Sigmoid colon (tissue), 7 donors: ENCODE measurements at places on chromosomes 4 and X. TPM values are rescaled to one million over a fixed set of nuclear protein-coding genes. Genes with fewer than 3 reads are reported as not detected.
A peak's percentile ranks its signal among the peaks of the same experiment; 100 is the strongest.

The GC gene
- total RNA-seq: not detected

The SPP1 gene
- total RNA-seq: 30.4 TPM

The TMPRSS11A gene
- total RNA-seq: not detected

The YIPF6 gene
- 21.9 TPM for total RNA-seq

The ASMT gene
- total RNA-seq: not detected

The MAOA gene
- total RNA-seq: 208 TPM

The PGM2 gene
- total RNA-seq: 37.1 TPM

The IL2RG gene
- not detected for total RNA-seq

The PPP1R3F gene
- total RNA-seq: 13.7 TPM

DNA sequence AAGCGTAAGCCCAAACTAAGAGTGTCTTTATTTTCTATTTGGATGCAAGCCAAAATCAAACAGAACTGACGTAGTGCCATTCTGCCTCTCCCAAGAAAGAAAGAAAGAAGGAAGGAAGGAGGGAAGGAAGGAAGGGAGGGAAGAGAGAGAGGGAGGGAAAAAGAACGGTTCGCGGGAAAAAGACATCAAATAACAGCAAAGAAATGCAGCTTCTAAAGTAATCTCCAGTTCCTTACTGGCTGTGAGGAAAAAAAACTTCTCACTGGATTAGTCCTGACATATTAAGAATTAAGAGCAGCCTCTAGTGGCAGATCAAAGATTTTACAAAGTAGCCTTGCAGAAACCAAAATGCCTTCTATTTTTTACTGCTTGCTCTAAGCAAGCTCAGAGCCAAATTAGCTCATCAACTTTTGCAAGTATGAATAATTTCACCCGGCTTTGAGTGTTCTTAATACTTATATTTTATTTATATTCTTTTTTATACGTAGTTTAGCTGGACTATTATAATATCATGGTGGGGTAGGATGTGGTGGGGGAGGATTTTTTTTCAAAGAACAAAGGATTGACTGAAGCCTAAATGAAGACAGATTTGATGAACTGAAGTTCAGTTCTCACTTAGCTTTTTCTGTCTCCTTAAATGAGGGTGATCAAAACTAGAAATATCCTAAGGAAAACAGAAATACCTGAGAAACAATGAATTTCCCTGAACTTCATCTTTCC is 36.6 kb downstream of the PITX2 start:
- DNase-seq: no peak

- no peak for DNase-seq
Measured at GRCh38 chr4:7206385-7206784, 14.0 kb downstream of the SORCS2 start.

GRCh38 chrX:50941638-50942037 is 31.1 kb downstream of the BMP15 start:
- DNase-seq: no peak

DNA sequence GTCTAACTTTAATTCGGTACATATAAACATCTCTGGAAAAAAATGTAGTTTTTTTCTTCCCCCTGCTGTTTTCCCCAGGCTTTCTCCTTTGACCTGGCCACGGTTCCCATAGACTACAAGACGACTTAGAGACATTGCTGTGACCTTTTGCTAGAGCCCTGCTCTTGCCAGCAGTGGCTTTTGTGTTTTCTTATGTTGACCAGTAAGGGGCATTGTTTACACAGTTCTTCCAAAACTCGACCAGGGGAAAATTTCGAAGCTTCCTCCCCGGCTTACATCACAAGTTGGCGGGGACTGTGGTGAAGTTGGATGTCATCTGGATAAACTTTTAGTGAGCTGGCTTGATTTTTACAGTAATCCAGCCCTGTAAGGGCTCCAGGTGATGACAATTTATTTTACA is 9.3 kb downstream of the CCDC160 start:
- no peak for DNase-seq

GRCh38 chrX:346034-346813 is 27.6 kb upstream of the GTPBP6 start:
- DNase-seq: peak; percentile 49

DNA sequence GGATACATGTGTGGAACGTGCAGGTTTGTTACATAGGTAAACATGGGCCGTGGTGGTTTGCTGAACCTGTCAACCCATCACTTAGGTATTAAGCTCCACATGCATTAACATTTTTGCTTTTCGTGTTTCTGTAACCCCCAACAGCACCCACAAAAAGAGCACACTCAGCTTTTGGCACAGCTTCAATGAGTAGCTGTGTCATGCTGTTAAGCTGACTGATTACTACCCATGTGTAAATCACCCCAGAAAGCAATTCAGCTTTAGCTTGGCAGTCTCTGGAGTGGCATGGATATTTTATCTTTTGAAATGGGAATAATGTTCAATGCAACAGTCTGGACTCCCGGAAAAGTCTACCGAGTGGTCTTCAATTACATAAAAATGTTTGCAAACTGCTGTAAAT is 734.3 kb downstream of the STIM2 start:
- DNase-seq: no peak

DNA sequence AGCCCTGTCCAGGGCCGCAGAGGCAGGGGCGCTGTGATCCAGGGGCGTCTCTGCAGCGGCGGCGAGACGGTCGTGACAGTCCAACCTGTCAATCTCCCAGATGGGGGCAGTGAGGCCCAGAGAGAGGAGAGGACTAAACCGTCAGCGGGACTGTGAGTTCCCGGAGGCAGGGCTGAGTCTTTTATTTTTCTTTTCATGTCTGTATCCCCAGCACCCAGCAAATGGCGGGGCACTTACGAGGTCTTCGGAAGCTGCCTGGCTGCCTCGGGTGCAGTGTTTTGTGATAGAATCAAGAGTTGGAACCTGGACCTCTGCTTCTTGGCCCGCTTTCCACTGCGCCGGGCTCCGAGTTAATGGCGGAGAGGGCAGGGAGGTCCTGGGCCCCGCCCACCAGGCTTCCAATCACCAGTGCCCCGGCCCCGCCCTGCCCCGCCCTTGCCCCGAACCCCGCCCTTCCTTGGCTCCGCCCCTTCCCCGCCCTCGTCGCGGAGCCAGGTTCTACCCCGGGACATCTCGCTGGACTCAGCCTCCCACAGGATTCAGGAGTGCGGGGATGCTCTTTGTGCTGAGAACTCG is 35.3 kb upstream of the GRPEL1 start:
- DNase-seq: peak; percentile 95

GRCh38 chrX:51420610-51421009 is 75.8 kb downstream of the NUDT11 start:
- DNase-seq: no peak

DNA sequence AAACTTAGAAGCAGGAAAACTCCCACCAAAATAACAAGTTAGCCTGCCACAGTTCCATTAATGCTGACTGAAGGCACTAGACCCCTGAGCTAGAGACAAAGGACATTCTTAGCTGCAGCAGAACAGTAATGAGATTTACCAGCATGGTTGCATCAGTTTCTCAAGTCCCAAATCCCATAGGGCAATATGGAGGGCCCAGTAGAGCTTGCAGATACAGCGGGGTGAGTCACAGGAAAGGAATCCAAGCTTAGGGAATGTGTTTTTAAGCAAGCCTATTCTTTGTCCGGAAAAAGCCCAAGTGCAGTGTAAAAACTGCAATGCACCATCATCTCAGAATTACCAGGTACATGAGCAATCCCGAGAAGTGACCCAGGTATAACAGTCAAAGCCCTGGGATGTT is 51.3 kb upstream of the EXOC1L start:
- no peak for DNase-seq

GRCh38 chr4:84751707-84752106 is 168.8 kb downstream of the CDS1 start:
- DNase-seq: no peak

GRCh38 chrX:1803741-1804140 is 188.9 kb downstream of the ASMT start:
- DNase-seq: no peak

GRCh38 chrX:124497386-124497785 is 151.0 kb downstream of the SH2D1A start:
- DNase-seq: no peak

DNA sequence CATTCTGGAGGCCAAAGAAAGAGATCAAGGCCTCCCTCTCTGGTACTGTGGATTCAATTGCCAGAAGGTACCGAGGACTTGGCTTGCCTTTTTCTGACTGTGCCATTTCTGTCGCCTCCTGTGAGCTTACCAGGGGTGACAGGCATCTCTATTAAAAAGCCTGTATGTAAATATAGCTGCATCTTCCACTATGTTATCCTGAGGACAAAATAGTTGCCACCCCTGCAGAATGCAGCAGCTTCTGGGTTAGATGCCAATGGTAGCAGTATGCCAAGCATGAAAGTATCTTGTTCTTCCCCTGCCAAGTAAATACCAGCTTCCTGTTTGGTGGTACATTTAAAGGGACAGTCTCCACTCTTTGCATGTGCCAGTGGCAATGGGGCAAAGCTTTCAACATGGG is 10.7 kb downstream of the TRPC5OS start:
- no peak for DNase-seq

DNA sequence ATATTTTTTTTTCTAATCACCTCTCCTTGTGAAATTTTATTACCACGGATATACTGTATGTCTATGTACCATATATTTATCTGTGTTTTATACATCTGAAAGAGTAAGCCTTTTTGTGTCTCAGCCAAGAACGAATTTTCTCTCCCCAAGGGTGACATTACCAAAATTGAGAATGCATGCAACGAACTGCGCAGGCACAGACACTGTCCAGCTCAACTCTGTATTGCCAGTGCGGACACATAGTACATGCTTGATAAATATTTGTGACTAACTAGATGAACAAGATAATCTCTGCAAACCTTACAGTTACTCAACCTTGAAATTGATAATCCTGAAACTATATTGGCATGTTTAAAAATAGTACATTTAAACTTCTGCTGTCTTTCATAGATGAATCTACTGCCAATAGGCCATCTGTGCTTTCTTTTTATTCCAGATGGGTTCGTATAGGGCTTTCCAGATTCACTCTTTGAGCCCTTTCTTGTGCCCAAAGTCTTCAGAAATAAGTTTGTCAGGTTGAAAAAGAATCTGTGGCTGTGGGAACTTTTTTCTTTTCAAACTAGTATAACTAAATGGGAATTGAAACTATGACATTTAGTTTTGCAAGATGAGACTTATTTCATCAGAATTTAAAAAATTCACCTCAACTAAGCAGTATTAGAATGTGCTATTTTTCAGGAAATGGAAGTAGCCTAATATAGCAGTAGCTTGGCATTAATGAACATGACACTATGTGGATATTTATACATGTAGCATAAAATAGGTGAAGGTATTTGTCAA is 38.9 kb downstream of the DTHD1 start:
- no peak for DNase-seq

DNA sequence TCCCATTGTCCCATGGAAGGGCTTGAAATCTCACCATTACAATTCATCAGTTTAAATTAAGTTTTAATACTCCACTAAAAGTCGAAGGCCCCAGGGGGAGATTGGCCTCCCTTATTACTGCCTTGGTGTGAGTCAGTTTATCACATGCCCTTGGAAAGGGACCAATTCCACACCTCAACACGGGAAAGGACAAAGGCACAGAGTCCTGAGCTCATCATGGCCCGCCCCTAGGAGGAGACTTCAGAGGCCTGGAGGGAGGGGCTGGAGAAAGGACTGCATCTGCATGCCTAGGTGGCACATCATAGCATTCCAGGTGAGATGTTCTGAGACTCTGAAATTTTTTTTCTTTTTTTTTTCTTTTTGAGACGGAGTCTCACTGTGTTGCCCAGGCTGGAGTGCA is 2.8 kb upstream of the SEL1L3 start:
- no peak for DNase-seq

GRCh38 chrX:69136546-69137331 is 28.5 kb downstream of the PJA1 start:
- peak; percentile 68 for DNase-seq

DNA sequence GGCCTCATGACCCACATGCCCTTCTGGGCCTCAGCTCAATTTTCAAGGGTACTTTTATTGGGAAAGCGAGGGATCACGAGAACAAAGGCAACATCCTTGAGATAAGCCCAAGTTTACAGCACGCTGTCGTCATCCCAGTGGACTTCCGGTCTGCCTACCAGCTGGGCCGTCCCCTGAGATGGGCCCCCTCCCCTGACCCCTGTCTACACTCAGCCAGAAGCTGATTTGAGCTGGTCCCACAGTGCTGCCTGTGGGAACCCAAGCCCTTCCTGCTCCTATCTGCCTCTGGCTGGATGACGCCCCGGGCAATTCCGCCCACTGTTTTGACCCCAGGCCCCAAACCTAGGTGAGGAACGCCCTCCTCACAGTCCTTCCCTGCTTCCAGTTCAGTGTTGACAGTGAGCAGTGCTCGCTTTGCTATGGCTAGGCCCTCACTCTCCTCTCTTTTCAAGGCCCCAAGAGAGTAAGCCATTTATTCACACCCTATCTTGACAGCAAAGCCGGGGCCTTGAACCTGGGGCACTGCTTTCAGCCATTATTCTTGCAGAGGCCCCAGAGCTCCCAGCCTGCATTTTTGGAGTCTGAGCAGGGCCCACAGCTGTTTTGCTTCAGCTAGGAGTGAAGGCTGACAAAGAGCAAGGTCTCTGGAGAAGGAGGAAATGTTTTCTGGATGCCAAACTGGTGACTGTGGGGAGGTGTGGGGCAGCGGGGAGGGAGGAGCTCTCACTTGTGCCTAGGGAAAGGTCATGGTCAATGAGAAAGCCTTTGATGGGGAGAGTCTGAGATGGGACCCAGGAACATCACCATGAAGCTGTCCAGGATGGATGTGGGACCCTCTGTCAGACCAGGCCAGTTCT is 164.6 kb upstream of the BCOR start:
- no peak for DNase-seq

- peak; percentile 78 for DNase-seq
Measured at GRCh38 chrX:115561605-115562479, 868 bp downstream of the PLS3 start.

DNA sequence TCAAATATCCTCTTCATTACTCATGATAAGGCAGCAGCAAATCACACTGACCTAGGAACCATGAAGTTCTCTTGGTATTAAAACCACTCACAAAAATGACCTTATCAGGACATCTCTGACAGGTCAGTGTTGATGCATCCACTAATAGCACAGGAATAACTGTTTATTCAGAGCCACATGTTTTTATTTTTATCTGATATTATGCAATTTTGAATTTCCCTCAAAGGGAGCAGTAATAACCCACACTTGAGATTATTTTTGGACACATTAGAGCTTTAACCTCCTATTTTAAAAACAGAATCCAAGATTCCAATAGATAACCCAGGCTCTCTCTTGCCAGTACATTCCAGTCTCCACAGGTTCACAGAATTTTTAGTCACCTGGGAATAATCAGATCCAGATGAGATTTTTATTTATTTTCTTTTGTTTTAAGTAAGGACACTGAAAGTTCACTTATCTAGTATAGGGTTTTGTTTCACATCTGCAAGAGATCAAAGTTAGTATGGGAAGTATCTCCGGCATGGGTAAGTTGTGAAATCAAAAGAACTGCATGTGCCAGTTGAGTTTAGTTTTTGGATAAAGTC is 36.3 kb upstream of the MYOZ2 start:
- DNase-seq: no peak

DNA sequence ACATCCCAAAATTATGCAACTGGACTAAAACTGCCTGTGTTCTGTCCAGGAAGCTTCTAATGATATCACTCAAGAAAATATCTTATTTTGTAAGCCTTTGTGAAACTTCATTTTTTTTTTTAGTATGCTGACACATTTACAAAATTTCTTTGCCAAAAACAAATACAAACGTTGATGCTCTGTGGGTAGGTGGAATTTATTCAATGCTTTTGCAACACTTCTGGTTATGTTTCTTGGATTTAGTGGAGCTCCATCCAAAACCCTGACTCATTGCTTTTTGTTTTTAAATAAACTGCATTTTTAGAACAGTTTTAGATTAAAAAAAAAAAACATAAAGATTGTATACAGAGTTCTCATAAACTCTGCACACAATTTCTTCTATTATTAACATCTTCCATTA is 250.9 kb upstream of the MAOA start:
- DNase-seq: no peak
